ENCODE measurements at places on chromosomes 7 and 10.

DNA sequence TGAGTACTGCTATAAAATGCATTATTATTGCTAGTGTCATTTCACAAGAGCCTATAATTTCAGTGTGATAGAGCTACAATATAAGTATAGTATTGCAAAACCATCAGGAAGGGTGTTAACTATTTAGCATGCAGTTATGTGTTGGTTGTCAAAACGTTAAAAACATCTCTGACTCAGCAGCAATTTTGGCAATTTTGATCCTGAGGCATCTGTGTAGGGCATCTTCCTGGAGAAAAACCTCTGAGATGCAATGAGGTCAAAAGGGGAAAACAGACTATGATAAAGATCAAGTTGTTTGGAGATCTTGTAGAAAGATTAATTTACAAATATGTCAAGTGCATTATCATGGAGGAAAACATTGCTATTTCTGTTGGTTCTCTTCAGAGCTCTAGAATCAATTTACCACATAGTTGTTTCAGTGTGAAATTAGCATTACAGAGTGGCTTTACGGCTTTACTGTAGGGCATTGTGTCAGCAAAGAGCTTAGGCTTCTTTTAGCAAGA, 5.3 kb downstream of the CFTR start:
- no peak for DNase-seq

GRCh38 chr7:12229046-12229445, 18.0 kb downstream of the TMEM106B start:
- no peak for DNase-seq

GRCh38 chr7:74658178-74659004, 873 bp downstream of the GTF2I start:
- peak; percentile 91 for DNase-seq

DNA sequence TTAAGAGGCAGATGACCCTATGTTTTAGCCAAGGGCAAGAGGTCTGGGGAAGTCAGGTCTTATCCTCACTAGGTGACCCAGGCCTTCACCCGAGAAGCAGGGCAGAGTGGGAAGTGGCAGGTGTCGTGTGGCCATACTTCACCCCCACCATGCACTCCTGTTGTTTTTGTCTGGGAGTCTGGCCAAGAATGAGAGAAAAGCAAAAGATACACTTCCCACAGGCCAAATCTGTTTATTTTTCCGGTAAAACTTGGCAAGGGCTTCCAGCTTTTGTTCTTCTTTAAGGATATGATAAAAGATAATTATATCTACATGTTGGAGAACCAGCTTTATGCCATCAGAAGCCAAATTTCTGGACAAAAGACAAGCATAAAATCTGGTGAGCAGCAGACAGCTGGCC, 137.4 kb upstream of the CDC14C start:
- DNase-seq: no peak

DNA sequence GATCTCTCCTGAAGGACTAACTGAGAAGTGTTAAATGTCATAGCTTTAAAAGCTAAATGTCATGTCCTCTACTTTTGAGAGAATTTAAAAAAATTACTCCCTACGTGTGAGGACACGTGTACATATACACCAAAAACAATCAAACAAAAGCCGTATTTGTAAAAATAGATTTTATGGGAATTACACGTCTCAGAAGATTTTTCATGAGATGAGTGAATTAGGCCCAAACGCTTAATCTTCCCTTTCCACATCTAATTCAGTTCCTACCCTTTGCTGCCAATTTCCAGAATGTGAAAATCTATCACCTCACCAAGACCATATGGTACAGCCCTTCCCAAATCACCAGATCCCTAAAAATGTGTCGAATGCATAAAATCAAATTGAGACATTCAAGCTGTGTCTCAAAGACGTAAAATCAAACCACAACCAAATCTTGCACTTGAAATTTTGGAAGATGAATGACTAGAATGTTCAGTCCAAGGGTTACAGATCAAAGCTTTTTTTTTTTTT, 1.0 kb upstream of the CTTNBP2 start:
- peak; percentile 46 for DNase-seq

DNA sequence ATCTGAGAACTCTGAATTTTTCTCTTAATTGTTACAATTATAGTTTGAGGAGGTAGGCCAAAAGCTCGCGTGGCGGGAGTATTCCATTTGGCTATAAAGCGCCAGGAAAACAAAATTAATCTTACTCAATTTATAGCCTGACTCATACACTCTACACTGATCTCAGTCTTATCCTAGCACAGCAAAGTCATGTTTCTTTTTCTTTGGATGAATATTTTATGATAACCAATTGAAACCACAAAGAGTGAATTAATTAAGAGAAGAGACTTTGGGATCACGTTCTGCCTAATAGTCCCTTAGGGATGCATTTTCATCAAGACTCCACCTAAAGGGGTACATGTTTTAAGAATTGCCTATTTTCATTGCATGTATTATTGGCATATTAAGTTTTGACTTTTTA, 420.8 kb downstream of the HGF start:
- DNase-seq: no peak

- DNase-seq: no peak
These were observed 445 bp downstream of the SSBP1 start for GRCh38 chr7:141738592-141739013.

DNA sequence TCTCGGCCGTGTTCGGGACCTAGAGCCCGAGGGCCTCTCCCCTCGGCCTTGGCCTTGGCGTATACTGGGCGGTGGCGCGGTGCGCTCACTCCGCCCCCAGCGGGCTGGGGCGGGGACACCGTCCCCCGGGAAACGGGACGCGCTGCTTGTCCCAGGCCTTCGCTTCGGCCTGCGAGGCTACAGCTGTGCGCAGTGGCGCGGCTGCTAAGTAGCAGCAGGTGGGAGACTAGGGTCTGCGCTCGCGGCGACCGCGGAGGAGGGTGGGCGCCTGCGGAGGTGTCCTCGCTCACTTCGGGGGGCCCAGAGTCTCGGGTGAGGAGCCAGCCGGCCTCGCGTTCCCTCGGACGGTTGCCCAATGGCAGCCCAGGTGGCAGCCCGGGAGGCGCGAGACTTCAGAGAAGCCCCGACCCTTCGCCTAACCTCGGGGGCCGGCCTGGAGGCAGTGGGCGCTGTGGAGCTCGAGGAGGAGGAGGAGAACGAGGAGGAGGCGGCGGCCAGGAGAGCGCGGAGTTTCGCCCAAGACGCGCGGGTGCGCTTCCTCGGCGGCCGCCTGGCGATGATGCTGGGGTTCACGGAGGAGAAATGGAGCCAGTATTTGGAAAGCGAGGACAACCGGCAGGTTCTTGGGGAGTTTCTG, at the start of gene DNAH11:
DNAH11 (plus strand) TSS at position 149 of the 637 bp plus-strand sequence; CDS start at position 356, 207 bp downstream.
- DNase-seq: peak; percentile 2

DNA sequence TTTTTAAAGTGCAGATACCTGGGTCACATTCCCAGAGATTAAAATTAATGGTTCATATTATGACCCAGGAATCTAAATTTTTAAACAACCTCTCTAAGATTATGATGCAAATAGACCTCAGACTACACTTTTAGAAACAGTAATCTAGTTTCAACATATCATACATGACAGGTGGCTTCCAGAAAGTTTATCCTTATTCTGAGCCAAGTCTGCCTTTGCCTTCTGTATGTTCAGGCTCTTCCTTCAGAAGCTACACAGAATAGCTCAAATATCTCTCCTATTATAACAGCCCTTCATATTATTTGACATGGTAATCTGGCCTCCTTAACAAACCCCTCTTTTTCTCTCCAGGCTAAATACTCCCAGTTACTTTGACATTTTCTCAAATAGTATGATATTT, 101.9 kb downstream of the FZD1 start:
- DNase-seq: no peak

DNA sequence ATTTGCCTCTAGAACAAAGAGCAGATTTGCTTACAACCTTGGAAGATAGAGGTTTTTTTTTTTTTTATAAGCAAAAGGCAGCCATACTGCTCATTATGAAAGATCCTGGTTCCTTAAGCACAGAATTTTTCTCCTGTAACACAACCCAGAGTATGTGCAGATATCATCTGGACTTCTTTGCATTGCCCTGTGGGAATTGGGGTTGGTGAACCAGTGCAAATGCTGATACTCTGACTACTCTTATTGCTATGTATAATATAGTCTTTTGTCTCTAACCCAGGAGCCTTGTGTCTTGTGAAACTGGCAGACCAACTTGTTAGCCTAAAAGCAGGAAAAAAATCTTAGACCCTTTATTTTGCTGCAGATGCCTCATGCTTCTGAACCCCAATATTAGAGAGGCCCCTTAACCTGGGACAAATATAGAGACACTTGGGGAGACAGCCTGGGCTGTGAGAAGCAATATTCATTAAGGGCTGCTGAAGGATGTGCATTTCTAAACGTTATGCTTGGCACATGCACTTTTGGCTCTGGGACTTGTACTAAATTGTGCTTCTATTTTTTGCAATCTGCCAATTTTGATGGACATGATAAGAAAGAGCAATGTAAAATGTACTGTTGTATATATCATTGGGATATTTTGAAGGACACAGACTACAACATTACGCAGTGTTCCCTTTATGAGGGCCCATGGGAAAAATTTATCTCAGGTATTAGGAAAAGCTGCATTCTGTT, 78.9 kb downstream of the ANLN start:
- DNase-seq: no peak

DNA sequence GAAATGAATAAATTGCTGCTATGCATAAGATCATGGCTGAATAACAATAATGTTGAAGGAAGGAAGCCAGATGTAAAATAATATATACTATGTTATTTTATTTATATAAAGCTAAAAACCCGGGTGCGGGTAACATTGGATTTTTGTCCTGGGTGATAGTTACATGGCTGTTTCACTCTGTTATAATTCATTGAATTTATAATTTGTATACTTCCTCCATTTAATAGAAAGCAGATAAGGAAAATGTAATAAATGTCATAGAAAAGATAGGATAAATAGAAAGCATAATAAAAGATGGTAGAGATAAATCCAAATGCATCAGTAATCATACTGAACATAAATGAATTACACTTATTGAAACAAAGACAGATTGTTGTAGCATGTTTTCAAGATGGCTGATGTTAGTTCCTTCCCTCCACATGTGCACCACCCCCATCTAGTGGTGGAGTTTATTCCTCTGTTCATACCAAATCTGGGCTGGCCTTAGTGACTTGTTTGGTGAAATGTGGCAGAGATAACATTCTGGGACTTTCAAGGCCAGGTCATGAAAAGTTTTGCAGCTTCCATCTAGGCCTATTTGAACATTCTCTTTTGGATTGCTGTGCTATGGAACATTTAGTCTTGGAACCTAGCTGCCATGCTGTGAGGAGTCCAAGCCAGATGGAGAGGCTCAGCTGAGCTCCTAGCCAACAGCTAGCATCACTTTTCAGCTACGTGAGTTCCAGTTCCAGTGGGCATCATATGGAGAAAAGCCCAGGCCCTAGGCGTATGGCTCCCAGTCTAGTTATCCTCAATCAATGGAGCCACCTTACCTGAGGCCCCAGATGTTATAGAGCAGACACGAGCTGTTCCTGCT, 46.9 kb downstream of the AHCYL2 start:
- DNase-seq: peak; percentile 34

DNA sequence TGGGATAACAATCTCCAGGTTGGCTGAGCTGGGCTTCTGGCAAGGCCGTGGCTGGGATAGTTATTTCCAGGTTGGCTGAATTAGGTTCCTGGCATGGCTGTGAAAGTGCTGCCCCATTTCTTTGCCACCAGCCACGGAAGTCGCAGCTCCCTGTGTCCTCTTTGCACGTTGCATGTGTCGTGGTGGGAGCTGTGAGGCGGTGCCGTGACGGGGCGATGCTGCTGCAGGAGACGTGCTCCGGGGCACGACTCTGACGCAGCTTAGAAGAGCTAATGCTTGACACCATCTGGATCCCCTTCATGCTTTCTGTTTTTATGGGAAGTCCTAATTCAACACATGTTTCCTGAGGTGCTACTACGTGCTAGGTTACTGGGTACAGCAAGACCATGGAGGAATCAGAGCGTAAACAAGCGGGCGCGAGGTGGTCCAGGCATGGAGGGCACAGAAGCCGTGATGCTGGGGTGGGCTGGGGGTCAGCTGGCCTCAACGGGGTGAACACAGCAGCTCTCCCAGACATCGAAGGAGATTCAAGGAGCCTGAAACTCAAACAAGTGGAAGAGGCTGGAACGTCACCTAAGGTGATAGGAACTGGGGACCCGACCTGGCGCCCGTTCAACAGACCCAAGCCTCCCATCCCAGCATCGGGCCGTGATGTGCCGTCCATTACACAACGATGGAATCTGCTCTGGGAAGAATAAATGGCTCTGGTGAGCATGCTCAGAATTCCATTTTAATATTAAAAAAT, 407.1 kb downstream of the DNAJB6 start:
- DNase-seq: no peak

DNA sequence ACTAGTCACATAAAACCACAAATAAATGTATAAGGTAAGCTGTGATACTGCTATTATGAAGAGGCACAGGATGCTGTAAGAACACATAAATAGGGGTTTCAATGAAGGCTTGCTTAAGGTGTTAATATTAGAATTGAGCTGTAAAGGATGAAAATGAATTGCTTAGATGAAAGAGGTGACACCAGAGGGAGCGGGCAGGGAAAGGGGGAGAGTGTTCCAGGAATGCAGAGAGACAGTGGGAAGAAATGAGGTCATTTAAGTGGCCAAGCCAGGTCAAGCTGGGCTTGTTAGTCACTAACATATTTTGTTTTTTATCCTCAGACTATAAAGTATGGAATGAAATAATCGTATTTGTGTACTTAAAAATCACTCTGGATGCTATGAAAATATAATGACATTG, 193.5 kb downstream of the NRG3 start:
- DNase-seq: no peak

- DNase-seq: no peak
These were observed 51.4 kb upstream of the AMPH start for GRCh38 chr7:38682606-38683005.

DNA sequence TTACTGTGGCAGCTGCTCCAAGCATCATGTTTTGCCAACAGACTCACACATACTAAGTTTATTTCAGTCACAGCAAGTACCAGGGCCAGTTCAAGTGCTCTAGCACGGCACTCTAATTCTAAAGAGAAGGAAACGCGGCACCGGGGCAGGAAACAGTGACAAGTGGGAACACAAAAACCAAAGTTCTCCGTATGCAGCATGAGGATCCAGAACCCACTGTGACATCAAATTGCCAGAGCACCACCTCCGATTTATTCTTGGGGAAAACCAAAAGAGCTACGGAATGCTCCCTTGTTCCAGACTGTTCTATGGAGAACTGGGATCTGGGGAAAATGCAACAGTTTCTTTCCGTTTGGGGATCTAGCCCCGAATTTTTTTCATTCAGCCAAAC, 448 bp upstream of the PTER start:
- DNase-seq: no peak

DNA sequence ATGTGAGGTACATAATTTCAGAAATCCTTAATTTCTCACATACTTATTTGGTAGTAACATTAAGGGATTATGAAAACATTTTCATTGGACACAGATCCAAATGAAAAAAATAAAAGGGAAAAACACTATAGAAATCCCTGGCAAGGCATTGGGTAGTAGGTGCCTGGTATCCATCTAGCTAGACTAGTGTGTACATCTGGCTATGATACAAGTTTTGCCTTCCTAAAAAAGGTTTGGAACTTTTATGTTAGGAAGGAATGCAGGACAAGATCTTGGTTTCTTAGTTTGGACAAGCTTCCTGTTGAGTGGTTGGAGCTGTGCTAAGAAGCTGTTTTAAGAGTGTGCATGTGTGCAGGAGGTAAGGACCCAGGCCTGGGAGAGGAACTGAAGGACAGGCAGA, 252.3 kb upstream of the GLI3 start:
- DNase-seq: no peak

Measured in hippocampal formation (tissue), 2 donors.